ENCODE measurements at places on chromosomes 4 and X.

DNA sequence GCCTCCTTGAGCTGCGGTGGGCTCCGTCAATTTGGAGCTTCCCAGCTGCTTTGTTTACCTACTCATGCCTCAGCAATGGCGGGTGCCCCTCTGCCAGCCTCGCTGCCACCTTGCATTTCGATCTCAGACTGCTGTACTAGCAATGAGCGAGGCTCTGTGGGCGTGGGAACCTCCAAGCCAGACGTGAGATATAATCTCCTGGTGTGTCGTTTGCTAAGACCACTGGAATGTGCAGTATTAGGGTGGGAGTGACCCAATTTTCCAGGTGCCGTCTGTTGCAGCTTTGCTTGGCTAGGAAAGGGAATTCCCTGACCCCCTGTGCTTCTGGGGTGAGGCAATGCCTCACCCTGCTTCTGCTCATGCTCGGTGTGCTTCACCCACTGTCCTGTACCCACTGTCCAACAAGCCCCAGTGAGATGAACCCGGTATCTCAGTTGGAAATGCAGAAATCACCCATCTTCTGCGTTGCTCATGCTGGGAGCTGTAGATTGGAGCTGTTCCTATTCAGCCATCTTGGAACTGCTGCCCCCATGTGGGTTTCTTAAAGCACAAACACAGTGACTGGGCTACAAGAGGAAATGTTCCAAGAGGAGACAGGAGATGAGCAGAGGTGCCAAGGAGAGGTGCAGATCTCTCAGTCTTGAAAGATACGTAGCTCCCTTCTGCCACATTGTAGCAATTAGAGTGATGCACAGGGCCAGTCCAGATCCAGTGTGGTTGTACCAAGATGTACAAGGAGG is 193.0 kb upstream of the IGFBP7 start:
- no peak for DNase-seq

DNA sequence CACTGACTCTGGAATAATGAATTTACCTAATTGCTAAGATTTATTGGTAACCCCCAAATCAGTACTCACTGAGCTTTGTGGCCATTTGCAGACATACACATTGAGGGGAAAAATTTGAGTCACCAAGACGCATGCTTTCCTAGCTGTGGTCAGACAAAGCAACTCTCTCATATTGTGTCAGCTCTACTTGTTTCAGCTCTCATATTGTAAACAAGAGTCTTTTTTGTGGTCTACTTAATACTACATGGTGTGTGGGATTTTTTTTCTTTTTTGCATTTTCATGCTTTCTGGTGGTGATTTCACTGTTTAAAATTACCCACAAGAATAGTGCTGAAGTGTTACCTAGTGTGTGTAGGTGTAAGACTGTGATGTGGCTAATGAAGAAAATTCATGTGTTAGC is 428.2 kb upstream of the GALNT7 start:
- DNase-seq = no peak

DNA sequence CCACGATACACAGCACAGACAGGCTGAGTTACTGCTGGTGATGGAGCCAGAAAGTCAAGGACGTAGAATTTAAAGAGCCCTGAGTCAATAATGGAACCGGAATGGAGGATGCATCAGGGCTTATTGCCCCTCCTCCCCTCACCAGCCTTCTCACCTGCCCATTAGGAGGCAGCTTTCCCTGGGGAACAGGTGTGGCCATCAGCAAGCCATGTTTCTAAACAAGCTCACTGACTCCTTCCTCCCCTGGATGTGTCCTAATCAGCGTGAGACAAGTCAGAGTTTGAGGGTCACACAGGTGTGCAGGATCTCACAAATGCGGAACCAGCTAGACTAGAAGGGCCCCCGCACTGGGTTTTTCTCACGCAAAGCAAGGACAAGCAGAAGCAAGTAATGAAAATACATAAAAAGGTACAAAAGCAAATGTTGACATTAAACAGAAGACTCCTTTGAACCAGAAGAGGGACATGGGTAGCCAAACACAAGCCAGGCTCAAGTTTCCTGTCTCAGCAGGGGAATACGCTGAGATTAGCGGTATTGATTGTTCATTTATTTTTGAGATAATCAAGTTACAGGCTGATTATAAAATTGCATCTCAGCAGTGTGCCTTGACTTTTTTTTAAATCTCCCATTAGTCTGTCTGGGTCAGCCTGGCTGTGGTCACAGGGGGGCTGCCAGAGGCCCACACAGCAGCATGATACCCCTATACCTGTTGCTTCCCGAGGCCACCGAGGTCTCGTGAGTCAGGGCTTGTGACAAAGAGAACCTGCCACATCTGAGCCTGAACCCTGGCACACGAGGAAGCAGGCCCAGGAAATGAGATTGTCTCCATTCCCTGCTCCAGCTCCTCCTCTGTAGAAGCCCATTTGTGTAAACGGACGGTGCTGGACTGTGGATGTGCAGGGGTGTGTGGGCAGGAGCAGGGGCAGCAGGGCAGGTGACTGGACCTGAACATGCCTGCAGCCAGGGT is 37.4 kb downstream of the CCKAR start:
- DNase-seq = no peak

GRCh38 chr4:67939195-67939594 is 24.1 kb downstream of the TMPRSS11A start:
- DNase-seq = no peak

DNA sequence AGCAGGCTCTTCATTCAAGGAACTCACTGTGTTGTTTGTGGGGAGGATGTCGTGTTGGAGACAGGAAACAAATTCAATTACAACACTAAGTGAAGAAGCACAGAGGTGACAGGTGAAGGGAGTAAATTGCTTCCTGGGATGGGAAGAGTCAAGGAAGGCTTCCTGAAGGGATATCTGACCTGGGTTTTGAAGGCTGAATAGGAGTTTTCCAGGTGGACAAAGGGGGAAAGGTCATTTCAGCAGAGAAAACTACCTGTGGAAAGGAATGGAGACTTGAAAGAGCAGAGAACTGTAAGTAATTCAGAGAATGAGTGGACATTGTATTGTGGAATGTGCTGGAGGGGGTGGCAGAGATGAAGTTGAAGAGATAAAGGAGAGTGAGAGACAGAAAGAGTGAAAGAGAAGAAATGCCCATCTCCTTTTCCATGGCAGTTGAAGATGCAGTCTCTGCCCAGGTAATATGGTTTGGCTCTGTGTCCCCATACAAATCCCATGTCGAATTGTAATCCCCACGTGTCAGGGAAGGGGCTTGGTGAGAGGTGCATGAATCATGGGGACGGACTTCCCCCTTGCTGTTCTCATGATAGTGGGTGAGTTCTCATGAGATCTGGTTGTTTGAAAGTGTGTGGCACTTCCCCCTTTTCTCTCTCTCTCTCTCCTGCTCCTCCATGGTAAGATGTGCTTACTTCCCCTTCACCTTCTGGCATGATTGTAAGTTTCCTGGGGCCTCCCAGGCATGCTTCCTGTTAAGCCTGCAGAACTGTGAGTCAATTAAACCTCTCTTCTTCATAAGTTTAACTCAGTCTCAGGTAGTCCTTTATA is 205.7 kb upstream of the BCOR start:
- DNase-seq = no peak

GRCh38 chr4:152735396-152735859 is 44.1 kb downstream of the TIGD4 start:
- no peak for DNase-seq

DNA sequence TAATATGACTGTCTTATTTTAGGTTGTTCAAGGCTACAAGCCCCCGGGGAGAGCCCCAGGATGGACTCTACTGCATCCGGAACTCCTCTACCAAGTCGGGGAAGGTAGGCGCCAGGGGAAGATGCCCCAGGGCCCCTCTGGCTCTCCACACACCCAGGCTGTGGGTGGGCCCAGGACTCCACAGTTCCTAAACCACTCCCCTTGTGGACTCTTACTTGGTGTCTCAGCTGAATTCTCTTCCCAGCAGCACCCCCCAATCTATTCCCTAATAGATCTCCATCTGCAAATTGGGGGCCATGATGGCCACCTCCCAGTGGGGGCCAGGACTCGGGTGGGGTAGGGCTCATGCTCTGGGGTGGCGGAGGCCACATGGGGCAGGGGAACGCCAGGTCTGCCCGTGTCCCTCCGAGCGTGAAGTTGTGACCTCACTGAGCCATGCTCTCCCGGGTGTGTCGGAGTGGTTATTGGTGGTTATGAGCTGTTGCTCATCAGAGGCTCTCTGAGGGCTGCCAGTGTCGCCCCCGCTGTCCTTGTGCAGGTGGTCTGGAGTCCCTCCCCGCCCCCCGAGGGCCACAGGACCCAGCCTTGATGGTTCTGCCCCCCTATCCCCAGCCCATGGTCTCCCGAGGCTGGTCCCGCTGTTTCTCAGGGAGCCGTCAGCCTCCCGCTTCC is 11.2 kb upstream of the ADD1 start:
- DNase-seq = no peak

GRCh38 chrX:928606-929005 is 283.8 kb downstream of the CRLF2 start:
- no peak for DNase-seq

DNA sequence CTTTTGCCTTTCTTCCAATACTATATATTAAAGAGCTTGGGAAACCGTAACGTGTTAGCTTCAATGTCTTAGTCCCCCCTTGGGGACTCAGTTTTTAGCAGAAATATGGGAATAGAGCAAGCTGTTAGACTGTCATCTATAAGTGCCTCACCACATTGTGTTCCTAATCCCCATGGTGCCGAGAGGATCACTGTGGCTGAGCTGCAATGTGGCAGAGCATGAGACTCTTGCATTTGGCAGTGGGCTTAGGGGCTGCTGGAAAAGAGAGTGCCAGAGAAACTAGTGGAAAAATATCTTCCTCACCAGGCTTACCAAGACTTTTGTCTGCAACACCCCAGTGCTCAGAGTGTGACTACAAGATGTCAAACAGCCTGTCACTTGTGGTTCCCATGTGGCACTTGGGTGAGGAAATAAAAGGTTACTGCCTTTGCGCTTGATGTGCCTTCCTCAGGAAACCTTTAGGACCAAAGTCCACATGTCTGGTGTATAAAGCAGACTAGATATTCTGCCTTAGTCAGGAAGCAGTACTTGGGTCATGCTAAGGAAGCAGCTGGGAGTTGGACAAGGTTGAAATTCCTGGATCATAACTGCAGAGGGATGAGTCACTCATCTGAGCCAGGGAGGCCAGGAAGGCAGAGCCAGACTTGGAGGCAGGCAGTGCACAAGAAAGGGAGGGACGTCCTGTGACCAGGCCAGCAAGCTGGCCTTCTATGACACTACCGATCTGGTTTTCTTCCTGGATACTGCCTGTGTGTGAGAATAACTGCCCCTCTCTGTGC is 9.7 kb upstream of the MAGEA4 start:
- no peak for DNase-seq

DNA sequence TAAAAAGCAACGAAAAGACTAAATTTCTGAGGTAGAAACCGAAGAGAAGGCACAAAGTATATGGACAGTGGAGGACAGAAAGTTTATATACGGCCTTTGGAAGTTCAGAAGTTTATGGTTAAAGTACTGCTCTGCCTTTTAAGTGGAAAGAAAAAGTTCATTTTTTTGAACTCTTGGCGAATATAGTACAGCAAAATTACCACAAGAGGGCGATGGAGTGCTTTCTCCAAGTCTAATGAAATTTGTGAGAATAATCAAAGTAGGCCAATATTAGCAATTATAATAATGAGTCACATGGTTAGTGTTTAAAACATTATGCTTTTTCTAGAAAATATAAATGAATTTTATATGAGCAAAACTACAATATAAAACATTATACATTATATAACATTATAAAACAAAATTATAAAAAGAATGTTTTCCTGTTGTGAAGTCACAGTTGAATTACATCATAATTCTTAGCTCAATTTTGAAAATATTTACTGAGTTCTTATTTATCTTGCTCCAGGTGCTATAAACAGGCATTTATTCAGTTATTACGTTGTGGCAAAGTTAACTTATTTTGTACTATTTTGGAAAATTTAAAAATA is 136.2 kb upstream of the BMPR1B start:
- no peak for DNase-seq

- no peak for DNase-seq
These were observed 13.2 kb downstream of the DOK7 start for GRCh38 chr4:3476341-3476747.

DNA sequence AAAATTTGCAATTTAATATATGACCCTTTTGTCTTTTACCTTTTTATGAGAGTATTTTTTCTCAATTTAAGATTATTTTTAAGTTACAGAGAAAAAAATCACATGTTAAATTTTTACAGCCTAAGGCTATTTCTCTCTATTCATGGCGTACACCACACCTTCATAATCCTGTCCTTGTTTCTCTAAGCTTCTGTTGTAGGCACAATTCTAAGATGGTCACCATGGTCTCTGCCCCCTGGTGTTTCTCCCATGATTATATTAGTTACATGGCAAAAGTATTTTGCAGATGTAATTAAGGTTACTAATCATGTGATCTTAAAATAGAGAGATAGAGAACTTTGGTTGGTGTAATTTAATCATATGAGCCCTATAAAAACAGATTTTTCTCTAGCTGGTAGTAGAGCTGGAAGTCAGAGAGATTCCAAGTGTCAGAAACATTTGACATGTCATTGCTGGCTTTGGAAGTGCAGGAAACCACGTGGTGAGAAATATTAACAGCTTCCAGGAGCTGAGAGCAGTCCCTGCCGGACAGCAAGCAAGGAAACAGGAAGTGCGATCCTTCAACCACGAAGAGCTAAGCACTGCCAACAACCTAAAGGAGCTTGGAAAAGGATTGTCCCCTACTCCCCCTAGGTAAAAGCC is 89.8 kb downstream of the EIF4E start:
- no peak for DNase-seq

- DNase-seq = no peak
These were observed 614.5 kb downstream of the TMA16 start for GRCh38 chr4:164108971-164109370.

GRCh38 chr4:23885943-23886590 is 3.8 kb downstream of the PPARGC1A start:
- no peak for DNase-seq

DNA sequence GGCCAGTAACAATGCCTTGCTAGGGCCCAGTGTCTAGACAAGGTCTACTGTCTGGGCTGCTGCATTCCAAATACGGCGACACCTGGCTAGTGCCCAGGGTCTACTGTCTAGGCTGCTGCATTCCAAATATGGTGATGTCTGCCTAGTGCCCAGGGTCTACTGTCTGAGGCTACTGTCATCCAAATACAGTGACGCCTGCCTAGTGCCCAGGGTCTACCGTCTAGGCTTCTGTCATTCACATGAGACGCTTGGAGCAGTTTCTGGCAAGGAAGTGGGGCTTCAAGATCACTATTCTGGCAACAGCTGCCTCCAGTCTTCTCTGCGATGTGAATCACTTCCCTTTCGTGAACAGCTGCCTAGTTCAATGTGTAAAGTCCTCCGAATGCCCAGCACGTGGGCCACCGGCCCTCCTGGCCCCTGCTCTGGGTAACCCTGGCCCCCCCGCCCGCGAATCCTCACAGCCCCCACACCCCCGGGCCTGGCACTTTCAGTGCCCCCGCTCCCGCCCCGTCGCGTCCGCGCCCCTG is 12.7 kb downstream of the ACOX3 start:
- no peak for DNase-seq

Data from dorsolateral prefrontal cortex (tissue), 122 donors.